ENCODE measurements at places on chromosomes 12 and 14. TPM values are rescaled to one million over a fixed set of nuclear protein-coding genes. Genes with fewer than 3 reads are reported as not detected.

DNA sequence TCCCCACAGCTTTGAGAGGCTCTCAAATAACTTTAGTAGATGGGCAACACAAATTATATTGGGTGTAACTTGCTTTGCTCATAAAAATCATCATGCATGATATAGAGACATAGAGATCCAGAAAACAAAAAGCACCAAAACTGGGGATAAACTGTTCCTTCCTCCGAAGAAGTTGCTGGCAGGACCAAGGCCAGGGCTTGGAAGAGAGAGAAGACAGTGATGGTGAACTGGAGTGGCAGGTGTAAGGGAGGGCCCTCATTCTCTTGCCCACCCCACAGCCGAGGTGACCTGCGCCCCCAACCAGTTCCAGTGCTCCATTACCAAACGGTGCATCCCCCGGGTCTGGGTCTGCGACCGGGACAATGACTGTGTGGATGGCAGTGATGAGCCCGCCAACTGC, 15.4 kb upstream of the NXPH4 start:
- H3K4me1 ChIP-seq = no peaks in the 10 kb centered on the region
- H3K27me3 ChIP-seq = no peaks in the 10 kb centered on the region
- peaks cover 64% of the 10 kb centered on the region for H3K36me3 ChIP-seq
- DNase-seq = no peak
- H3K27ac ChIP-seq = no peak overlapping the region

DNA sequence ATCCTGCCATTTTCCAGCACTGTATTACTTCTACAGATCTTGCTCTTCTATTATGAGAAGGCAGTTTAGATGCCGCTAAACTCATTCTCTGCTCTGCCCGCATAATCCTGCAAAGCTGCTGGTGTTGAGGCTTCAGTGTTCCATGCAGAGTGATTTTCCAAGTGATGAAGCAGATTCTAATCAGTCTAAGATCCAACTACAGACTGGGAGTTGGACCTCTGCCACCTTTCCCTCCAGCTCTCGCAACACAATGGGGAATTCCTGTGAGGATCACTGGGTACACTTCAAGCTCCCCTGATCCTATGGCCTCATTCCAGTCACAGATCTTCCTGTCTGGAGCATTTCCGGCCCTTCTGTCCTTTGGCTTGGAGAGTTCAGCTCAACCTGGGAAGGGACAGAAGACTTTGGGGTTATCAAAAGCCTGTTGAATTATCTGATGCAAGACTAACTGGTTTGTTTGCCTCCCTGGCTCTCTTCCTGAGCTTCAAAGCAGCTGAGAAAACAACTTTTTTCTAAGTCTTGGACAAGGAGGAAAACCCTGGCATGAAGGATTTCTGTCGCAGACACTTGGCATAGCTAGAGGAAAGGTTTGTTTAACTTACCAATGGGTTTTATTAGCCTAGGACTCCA, 333.9 kb downstream of the ZFP36L1 start:
- peak overlapping the region; percentile 95 for H3K27ac ChIP-seq
- H3K4me3 ChIP-seq = no peak overlapping the region
- no peak for DNase-seq
- H3K4me1 ChIP-seq = peaks cover 24% of the 10 kb centered on the region

POTEM gene
- total RNA-seq = not detected

ARID2 gene
- 44.4 TPM for total RNA-seq

Data from osteocyte (in vitro differentiated cells).